ENCODE measurements at places on chromosomes 16 and 17.
A peak's percentile ranks its signal among the peaks of the same experiment; 100 is the strongest.

DNA sequence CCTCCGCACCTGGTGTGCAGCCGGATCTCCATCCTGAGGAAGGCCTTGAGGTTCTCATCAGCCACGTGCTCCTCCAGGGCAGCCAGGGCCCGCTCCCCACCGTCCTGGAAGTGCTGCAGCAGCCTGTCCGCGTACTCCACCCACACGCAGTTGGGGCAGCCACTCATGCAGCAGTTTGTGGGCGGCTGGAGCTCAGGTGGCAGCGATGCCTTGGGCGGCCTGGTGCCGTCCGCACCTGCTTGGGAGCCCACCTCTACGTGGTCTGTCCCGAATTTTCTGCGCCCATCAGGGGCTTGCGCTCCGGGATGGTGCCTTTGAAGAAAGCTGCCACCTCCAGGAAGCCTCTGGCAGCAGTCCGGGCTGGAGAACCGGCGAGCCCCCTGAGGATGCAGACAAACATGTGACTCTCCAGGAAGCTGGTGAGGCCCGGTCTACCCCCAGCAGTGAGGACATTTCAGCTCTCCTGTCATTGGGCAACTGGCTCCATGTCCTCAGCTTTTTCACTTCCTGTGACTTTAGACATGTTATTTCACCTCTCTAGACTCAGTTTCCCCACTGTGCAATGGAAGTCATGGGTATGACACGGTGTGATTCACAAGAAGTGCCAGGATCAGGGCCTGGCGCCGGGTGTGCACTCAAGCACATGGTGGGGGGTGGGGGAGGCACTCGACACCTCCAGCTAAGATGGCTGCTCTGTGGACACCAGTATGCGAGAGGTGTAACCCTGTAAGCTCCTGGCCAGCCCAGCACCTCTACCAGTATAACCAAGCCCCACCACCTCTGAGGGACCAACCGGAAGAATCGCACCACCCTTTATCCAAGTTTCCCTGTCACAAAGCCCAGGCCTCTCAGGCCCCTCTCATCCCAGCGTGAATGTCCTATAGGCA lies 957 bp downstream of the OXLD1 start:
- peak; percentile 15 for DNase-seq

GRCh38 chr16:12902511-12903372 lies 1.3 kb downstream of the SHISA9 start:
- DNase-seq = no peak

GRCh38 chr16:51450909-51451308 lies 299.8 kb upstream of the SALL1 start:
- DNase-seq = no peak

GRCh38 chr16:2473999-2474876 lies 689 bp upstream of the TBC1D24 start:
- DNase-seq = no peak

- no peak for DNase-seq
Observed at GRCh38 chr17:81066072-81066471, 31.1 kb downstream of the BAIAP2 start.

DNA sequence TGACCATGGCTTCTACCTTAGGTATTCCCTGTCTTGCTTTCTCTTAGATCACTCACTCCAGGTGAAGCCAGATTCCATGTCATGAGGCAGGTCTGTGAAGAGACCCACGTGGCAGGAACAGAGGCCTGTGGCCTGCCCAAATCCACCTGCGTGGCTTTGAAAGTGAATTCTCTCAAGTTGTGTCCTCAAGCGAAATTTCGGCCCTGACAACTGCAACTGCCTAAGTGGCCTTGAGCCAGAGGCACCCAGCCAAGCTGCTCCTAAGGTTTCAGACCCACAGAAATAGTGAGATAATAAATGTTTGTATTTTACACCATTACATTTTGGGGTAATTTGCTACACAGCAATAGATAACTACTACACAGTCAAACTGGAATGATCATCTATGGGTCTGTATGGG lies 497.9 kb downstream of the XYLT1 start:
- no peak for DNase-seq

DNA sequence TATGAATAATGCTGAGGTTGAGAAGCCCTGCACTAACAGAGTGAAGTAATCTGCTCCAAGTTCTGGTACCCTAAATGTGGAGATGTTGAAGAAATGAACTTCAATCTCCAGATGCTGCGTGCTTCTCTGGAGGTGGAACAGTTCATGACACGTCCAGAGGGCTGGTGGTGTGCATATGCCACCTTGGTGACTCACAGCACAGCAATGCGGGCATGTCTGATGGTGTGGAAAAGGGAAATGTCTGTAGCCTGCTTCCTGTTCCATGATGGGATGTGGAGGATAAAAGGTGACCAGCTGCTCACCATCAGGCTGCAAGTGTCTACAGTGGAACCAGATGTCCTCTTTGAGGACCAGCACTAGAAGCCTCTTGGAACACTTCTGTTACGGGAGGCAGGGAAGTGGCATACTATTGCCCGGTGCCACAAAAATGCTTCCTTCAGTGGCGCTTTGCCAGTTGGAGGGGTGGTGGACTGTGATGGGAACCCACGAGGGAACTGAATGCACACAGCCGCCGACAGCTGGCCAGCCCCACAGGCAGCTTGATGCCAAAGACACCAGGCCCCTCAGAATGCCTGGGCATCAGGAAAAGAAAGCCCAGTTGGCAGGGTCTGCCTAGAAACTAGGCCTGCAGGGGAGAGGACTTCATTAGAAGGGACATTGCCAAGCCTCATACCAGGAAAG lies 19.9 kb downstream of the SNX11 start:
- peak; percentile 30 for DNase-seq

GRCh38 chr16:13528691-13529090 lies 391.3 kb upstream of the ERCC4 start:
- no peak for DNase-seq

DNA sequence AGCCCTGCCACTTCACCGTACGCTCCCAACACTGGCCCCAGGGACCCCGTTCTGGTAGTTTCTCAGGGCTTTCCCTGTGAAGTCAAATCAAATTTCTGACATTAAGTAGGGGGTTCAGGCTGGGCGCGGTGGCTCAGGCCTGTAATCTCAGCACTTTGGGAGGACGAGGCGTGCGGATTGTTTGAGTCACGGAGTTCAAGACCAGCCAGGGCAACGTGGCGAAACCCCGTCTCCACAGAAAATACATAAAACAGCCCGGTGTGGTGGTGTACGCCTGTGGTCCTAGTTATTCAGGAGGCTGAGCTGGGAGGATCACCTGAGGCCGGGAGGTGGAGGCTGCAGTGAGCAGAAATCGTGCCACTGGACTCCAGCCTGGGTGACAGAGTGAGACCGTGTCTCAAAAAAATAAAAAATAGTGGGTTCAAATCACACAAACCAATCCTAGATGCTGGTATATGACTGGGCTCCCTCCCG lies 632 bp downstream of the CYBC1 start:
- DNase-seq = no peak

DNA sequence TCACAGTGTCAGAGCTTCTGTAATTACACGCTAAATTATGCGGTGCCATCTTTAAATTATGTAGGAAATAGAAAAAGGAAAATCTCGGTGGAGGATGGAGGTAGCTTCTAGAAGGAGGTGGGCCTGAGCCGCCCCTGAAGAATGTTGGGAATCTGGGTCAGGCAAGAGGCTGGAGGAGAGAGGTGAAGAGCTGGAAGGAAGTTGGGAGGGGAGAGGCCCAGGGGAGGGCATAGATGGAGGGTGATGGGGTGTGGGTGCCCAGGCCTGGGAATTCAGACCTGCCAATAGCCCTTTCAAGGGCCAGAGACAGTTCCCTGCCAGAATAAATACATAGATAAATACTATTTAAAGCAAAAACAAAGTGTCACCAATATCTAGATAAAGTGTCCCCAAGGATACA lies 415.0 kb upstream of the HSBP1 start:
- no peak for DNase-seq

- no peak for DNase-seq
Observed at GRCh38 chr16:72884573-72884972, 163.4 kb downstream of the ZFHX3 start.

- no peak for DNase-seq
Observed at GRCh38 chr17:58671969-58672368, 19.9 kb downstream of the TEX14 start.

- no peak for DNase-seq
Observed at GRCh38 chr17:64259426-64259825, 3.6 kb downstream of the TEX2 start.

DNA sequence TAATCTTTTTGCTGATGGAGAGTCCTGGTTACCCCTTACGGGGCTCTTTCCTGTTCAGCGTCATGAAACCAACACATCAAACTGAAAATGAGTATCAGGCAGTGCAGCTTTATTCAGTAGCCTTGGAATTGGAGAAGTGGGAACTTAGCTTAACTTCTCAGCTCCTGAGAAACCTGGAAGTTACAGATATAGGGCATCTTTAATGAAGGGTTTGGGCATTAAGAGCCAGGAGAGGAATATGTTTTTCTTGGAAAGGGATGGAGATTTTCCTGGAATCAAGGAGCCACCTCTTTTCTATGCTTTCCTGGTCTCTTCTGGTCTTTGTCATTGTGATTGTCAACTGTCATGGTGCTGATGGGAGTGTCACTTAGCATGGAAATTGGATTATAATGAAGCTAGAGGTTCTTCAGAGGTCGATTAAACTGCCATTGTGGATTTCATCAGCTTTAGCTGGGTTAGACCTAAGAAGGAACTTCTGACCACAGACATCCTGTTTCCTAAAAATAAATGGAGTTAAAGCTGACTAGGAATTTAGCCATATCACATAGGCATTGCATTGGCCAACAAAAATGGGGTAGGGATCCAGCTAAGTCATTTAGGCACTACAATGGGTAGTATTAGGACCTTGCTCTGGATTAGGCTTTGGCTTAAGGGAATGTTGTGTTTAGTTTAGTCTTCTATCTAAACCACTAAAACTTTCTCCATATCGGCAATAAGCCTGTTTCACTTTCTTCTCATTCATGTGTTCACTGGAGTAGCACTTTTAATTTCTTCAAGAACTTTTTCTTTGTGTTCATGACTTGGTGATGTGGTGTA lies 186.4 kb downstream of the BCAS3 start:
- DNase-seq = no peak

GRCh38 chr16:88003316-88003715 lies 52.1 kb downstream of the BANP start:
- DNase-seq = no peak

DNA sequence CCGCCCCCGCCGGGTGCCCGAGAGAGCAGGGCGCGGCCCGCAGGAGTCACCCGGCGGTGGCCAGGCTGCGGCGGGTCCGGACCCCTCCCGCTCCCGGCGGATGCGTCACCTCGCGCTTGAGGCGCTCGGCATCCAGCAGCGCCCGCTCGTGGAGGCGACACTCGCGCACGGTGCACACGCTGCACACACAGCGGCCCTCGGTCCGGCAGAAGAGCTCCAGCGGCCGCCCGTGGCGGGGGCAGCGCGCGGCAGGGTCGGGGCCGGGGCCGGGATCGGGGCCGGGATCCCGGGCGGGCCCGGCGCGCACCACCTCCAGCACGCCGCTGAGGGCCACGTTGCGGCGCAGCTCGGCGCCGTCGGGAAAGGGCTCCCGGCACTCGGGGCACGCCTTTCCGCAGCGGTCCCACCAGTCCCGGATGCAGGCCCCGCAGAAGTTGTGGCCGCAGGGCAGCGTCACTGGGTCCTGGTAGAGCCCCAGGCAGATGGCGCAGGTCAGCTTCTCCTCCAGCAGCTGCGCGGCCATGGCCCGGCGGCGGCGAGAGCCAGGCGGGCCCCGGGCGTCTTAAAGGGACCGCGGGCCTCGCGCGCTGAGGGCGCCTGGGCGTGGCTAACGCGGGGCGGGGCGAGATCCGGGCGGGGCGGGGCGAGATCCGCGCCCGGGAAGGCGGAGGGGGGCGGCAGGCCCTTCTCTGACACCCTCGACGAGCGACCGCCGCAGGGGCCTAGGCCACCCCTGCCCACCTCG lies at the start of gene TRIM65:
TRIM65 (minus strand) TSS at position 537 of the 745 bp plus-strand sequence; CDS start at position 523, 14 bp downstream.
- DNase-seq = peak; percentile 50
